ENCODE measurements at places on chromosomes 5 and 9.

DNA sequence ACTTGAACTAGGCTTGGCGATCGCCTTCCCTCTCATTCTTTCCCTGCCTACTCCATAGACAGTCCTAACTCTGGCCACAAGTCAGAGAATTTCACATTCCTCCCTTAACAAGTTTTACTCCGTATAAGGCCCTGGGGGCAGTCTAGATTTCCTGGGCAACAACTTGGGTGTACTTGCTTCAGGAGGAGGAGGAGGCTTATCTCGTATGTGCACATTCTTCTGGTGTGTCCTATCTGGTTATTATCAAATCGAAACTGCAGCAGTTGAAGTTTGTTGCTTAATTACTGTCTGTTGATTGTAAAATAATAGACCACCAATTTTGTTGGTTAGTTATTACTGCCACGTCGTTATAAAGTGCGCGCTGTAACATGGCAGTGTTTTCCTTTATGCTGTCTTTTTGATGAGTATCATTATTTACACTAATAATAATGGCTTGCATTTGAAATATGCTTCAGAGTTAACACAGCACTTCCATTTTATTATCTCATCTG, 42.0 kb downstream of the PIP5K1B start:
- peak; percentile 33 for DNase-seq

GRCh38 chr5:43041669-43042175, 1.6 kb upstream of the ANXA2R start:
- DNase-seq: peak; percentile 85

DNA sequence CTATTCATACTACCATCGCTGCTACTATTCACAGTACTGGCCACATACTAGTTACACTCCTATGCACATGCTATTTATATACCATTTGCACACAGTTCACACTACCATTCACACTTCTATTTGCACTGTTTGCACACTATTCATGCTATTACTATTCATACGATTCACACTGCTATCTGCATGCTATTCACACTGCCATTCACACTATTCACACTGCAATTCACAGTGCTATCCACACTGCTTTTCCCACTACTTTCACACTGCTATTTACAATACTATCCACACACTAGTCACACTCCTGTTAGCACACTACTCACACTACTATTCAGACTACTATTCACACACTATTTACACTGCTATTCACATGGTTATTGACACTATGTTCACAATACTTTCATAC, 39.4 kb upstream of the TCF7 start:
- DNase-seq: no peak

DNA sequence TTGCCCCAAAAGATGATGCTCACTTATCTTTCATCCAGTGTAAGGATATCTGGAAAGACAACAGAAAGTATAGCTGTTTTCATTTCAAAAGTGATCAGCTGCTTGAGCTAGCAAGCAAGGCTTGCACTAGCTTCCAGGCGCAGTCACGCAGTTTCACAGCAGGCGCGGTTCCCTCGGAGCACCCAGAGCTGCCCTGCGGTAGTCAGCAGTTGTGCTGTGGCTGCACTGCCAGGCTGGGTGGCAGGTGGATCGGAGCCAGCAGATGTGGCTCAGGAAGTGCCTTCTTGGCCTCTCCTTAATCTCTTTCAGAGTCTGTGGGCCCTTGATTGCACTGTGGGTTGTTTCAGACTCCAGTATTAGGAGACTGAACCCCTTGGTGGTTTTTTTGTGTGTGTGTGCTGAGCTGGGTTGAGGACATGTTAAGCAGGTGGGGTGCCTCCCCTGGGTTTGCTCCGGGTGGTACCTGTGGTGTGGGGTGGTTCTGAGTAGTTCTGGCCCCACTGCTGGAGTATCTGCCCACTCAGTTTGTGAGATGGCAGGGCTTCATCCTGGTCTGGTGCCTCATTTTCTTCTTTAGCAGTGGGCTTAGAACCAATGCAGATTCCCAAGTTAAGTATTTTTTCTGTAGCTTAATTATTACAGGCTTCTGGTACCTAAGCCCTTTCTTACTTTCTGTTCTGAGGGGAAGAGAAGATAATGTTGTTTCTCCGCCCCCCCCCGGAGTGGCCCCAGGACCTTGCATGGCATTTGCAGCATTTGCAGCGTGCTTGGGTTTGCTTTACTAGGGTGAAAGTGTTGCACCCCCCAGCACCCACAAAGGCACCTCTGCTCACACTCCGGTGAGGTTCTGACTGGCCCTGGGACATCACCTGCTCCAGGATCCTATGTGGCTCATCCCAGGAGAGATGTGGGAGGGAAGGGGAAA, 16.4 kb downstream of the TENT4A start:
- no peak for DNase-seq

GRCh38 chr5:108818613-108819272, 71.0 kb downstream of the FER start:
- DNase-seq: peak; percentile 82

DNA sequence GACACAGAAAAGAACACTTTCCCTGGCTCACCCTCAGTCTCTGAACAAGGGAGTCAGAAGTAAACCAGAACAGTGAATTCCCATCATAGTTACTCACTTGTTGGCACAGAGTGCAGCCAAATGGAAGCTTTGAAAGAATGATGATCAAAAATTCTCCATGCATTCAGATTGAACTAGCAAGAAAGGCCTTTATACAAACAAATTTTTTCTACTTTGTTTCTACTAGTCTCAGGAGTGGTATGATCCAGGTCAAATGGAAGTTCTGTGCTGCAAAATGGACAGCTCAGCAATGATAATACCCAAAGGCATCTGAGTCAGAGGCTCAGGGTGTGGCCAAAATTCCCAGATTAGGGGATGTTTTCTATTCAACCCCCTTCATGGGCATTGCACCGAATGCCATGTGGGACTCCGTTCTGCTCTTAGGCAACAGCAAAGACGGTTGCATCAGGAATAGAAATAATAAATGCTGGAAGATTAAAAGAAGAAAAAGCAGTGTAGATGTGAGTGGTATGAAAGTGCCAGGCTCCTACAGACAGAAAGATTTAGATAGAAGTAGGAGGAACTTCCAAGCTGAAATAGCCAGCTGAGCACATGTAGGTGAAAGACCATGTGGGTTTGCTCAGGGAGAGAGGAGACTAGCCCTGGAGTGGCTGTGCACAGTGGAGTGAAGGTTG, 24.0 kb upstream of the ASPN start:
- DNase-seq: peak; percentile 94

Data from amniotic epithelial cell (primary cell).